ENCODE measurements at places on chromosomes 3 and 15.

- no peak for DNase-seq
These were observed 182.1 kb upstream of the TSC22D2 start for GRCh38 chr3:150225986-150226385.

DNA sequence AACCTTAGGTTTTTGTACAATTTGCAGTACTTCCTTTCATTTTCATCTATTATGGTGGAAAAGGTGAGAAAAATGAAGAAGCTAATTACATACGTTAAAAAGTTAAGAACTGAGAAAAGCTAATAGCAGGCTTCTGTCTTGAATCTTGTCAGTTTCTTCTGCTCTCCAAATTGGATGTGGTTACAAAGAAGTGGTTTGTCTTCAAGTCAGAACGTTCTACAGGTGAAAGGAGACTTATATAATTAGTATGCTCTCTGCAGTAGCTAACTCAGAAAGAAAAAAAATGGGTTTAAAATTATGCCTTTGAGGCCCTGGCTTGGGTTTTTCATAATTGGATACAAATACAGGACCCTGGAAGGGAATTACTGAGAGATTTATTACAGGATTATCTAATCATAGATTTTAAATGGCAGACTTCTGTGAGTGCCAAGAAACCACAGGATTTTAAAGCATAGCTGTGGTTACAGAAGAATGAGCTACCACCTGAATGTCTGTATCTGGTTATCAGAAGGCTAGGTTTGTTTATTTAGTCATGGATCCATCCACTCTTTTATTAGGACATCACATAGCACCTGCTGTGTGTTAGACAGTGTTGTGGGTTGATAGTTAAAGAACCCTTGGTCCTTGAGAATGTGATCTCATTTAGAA is 528.1 kb upstream of the MCTP2 start:
- DNase-seq: peak; percentile 87

DNA sequence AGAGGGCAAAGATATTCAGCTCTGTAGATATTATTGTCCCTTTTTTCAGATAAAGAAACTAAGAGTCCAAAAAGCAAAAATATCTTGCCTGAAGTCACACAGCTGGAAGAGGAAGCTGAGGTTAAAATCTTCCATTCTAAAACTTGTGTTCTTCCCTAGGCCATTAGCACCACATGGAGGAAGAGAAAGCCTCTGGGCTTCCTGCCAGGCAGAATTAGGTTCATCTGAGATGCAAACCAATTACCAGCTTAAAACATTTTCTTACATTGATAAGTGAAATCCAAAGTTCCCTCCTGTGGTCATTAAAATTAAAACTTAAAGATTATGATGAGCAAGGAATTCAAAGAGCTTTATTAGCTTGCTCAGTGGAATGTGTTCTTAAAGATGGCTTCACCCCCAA is 235.3 kb upstream of the SETMAR start:
- no peak for DNase-seq

- no peak for DNase-seq
These were observed 85.7 kb downstream of the CYP19A1 start for GRCh38 chr15:51252671-51253070.

DNA sequence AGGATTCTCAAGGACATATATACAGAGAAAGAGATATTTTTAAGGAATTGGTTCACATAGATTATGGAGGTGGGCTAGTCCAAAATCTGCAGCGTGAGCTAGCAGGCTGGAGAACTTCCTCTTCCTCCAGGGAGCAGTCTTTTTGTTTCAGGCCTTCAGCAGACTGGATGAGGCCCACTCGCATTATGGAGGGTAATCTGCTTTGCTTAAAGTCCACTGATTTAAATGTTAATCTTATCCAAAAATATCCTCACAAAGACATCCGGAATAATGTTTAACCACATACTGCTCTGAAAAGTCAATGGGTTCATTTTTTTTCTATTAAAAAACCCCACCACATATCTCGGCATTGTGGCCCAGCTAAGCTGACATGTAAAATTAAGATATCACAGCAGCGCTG is 22.2 kb upstream of the NRROS start:
- no peak for DNase-seq

GRCh38 chr3:160134964-160135363 is 90.3 kb upstream of the C3orf80 start:
- DNase-seq: peak; percentile 83

- DNase-seq: peak; percentile 79
These were observed 9.7 kb downstream of the TRPM7 start for GRCh38 chr15:50676799-50677483.

DNA sequence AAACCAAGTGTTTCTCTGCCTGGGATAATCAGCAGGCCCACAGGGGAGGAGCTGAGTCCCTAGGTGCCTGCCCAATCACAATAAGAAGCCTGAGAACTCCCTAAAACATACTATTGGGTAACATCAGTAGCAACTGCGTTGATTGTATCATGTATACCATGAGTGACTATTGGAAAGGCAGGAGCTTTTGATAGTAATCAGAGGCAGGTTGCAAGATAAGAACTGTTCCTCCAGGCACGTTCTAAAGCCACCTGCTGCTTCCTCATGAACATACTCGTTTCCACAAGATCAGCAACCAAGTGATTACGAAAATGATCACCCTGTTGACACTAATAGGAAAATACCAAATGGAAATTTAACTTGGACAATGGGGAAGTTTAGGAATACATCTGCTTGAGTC is 6.7 kb downstream of the MYLK start:
- DNase-seq: no peak

- DNase-seq: peak; percentile 40
These were observed 13.3 kb upstream of the TM4SF1 start for GRCh38 chr3:149390772-149391212.

DNA sequence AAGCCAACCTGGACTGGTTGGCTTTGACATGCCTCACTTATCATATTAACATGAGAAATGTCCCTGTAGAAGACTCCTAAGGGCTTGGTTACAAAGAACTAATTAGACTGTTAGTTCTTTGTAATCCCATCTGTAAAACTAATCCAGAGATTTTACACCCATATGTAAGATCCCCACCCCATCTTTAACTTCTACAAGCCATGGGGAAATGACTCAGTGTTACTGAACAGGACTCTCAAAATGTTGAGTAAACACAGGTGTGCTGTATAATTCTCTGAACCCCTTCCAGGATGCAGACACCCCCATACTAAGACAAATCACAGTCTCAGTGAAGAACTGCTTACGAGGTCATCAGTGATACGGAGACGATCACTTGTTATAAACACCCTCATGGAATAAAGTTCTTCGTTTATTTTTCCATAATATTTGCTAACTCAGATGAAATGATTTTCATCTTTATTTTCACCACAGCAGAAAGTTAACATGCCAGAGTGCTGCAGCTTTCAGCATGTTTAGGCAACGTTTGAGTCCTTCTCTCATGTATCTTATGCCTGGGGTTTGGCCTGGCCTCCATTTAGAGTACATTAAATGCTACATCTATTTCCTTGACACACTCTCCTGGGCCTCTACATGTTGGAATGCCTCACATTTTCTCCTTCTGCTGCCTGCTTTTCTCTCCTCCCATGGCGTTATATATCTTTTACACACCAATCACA is 55.3 kb upstream of the LEKR1 start:
- no peak for DNase-seq

- DNase-seq: no peak
These were observed 51.9 kb downstream of the DENND4A start for GRCh38 chr15:65740148-65740547.

DNA sequence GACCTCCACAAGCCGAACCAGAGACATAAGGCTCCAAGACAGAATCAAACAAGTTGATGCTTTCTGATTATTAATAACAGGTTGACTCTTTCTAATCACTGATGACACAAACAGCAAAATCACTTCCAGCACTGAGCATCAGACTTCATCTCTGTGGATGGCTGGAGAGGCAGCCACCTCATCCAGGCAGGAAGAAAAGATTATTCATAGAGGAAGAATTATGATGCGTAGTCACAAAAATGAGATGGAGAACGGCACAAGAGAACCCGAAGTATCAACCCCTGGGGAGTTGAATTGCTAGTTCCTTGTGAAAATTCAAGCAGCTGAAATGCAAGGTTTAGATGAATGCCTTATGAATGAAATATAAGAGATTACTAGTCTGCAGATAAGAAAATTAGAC is 49.9 kb upstream of the LMCD1 start:
- peak; percentile 84 for DNase-seq

GRCh38 chr15:95557226-95558046 is 773.1 kb upstream of the NR2F2 start:
- DNase-seq: peak; percentile 94

- peak; percentile 37 for DNase-seq
These were observed 202.3 kb upstream of the PROK2 start for GRCh38 chr3:71987089-71987735.

DNA sequence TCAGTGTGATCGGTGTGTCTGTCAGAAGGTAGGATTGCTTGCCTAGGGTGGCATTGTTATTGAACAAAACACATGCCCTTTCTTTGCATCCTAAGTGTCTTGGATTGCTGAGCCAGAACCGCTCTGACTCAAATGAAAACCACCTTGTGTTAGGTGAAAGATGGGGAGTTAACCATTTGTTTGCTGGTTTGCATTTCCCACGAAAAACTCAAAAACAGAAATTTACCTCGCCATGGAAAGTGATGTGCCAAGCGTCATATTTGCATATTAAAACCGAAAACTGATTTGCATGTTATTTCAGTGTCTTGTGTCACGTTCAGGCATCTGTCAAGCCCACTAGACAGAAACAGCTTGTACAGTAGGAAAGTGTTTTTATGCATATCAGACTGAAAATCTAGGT is 474.6 kb upstream of the TPRG1 start:
- DNase-seq: no peak

DNA sequence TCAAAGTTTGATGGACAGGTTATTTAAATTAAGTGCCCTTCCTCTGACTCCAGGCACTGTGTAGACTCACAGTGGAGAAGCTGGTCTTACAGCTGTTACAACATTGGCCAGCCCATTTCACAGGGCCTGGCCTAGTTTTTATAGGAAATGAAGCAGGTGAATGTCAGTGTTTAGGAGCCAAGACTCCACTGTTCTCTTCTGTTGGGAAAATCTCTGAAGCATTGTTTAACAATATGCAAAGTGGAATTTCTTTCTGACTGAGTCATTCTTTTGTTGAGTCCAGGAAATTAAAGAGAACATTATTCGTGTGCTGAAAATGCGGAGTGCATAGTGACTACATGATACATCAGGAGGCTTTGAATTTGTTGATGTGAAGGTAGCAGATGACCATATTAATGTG is 64.7 kb downstream of the ARRDC4 start:
- DNase-seq: peak; percentile 32

GRCh38 chr3:126567696-126568438 is 9.1 kb upstream of the C3orf22 start:
- DNase-seq: no peak

- no peak for DNase-seq
These were observed 80.3 kb upstream of the ABHD2 start for GRCh38 chr15:89007989-89008388.

GRCh38 chr3:150775001-150775599 is 12.1 kb upstream of the SIAH2 start:
- DNase-seq: peak; percentile 75

- DNase-seq: no peak
These were observed 586.7 kb downstream of the NTRK3 start for GRCh38 chr15:87669846-87670245.

GRCh38 chr3:23519314-23520208 is 286.2 kb upstream of the UBE2E1 start:
- DNase-seq: no peak

- DNase-seq: no peak
These were observed 166.2 kb upstream of the IQSEC1 start for GRCh38 chr3:13239467-13239760.

- DNase-seq: no peak
These were observed at the start of gene CERS3 for GRCh38 chr15:100528833-100529428. Gene CERS3 (minus strand): TSS chr15:100528950. CDS start chr15:100501849, 27,101 bp downstream.

- no peak for DNase-seq
These were observed 9.6 kb downstream of the TRH start for GRCh38 chr3:129984125-129984524.

GRCh38 chr3:98725352-98725751 is 37.8 kb upstream of the ST3GAL6 start:
- no peak for DNase-seq

- DNase-seq: no peak
These were observed 65.9 kb upstream of the LCTL start for GRCh38 chr15:66631616-66632263.

DNA sequence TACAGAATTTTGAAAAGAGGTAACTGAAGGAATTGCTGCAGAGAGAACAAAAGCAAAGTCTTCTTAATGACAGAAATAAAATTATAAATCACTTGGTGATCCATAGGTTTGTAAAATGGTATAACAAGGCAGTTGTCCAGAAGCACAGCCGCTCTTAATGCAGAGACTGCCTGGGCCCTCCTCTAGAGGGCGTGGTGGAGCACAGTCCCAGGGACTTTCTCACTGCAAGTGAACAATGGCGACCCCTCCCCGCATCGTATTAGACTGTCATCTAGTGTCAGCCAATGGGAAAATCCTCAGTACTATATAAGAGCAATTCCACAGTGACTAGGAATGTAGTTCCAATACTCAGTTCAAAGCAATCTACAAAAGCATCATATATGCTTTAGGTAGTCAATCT is 26.4 kb upstream of the ZBED2 start:
- no peak for DNase-seq
